ENCODE measurements at places on chromosomes 11 and 22.

DNA sequence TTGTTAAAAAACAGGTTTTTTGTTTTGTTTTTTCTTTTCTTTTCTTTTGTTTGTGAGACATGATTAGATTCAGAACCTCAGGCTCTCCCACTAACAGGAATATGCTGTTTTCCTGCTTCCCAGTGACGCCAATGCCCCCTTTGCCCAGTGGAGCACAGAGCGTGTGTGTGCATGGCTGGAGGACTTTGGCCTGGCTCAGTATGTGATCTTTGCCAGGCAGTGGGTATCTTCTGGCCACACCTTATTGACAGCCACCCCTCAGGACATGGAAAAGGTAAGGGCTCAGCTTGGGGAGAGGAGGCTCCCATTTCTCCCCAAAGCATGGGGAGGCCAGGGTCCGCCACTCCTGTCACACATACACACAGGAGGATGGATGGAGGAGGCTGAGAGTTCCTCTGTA, 25.0 kb downstream of the CYB5R2 start:
- DNase-seq: no peak

DNA sequence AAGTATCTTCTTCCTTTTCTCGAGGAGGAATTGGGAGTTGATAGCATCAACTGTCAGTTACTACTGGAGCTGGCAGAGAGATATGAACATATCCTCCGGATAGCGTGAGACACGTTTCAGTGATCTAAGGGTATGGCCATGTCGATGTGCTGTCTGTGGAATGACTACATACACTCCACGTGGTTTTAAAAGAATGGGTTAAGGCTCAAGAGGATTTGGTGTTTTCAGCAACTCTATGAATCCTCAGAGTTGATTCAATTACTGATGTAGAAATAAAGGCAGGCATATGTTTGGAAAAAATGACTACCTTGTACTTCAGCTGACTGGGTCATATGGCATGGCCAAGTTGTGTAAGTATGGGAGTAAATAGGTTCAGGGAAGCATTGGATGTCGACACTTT, 22.9 kb downstream of the MMP13 start:
- no peak for DNase-seq

- no peak for DNase-seq
Measured at GRCh38 chr22:45966895-45967365, 10.0 kb downstream of the WNT7B start.

- DNase-seq: no peak
Measured at GRCh38 chr11:60780774-60781173, 4.4 kb upstream of the MS4A10 start.

GRCh38 chr22:23085785-23086184, 15.5 kb downstream of the GNAZ start:
- no peak for DNase-seq

- no peak for DNase-seq
Measured at GRCh38 chr11:36750349-36750748, 152.3 kb upstream of the RAG2 start.

- DNase-seq: no peak
Measured at GRCh38 chr11:110293389-110293788, 3.0 kb downstream of the RDX start.

GRCh38 chr22:39900306-39901227, at the start of gene GRAP2:
GRAP2 (plus strand) TSS chr22:39901084; CDS start chr22:39947107, 46,023 bp downstream.
- no peak for DNase-seq

- DNase-seq: no peak
Measured at GRCh38 chr22:23230348-23231068, 50.2 kb downstream of the BCR start.

- no peak for DNase-seq
Measured at GRCh38 chr11:15885854-15886253, 470.5 kb downstream of the SOX6 start.

DNA sequence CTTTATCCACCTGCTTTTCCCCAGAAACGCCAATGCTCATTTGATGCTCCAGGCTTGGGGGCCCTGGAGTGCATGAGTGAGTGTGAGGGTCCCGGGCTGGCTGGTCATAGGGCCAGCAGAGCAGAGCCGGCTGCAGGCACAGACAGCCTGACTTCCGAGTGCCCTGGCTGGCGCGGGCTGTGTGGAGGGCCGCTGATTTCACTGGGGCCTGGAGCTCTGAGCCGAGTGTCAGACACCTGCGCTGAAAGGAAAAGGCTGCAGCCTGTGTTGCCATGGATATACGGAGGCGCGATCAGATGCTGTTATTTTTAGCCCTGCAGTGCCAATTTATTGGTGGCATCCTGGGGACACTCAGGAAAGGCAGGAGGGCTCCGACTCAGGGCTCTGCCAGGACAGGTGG, 87.6 kb downstream of the ST3GAL4 start:
- DNase-seq: no peak

DNA sequence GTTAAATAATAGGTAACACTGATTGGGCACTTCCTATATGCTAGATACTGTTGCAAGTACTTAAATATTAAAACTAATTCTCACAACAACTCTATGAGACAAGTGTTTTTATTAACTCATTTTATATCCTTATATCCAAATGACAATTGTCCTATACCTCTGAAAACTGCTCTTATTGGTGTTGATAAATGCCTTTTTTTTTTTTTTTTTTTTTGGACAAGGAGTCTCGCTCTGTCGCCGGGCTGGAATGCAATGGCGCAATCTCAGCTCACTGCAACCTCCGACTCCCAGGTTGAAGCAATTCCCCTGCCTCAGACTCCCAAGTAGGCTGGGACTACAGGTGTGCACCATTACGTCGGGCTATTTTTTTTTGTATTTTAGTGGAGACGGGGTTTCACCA, 41.6 kb downstream of the MRTFA start:
- DNase-seq: no peak

DNA sequence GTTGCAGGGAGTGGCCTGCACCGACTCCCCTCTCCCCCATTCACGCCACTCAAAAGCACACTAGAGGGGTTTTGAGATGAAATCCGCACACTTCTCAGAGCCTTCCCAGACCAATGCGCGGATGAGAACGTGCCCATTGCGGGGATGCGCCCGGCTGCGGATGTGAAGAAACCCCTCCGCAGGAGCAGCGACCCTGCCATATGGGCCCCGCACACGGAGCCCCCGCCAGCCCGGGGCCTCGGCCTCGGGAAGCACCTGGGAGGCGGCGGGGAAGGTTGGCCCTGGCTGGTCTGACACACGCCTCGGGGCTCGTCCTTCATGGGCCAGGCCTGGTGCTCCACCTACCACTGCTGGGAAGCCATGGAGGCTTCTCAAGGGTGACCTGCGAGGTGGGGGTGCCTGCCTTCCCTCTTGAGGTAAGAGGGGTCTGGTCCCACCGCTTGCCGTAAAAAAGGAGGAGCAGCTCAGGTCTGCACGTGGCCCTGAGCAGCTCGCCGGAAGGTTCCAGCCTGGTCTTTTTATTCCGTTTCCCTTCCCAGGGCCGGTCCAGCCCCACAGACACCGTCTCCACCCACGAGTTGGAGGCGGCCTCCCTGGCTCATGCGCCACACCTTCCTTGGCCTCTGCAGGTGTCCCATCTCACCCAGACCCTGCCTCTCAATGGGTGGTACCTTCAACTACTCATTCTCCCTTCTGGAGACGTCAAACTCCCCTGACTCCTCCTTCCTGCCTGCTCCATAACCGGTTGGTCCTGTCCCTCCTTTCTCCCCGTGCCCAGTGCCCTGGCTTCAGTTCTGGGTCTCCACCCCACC, 39.4 kb downstream of the TRMU start:
- DNase-seq: no peak

GRCh38 chr11:26399336-26399735, 67.4 kb downstream of the ANO3 start:
- no peak for DNase-seq

GRCh38 chr22:41976070-41976901, 7.0 kb downstream of the SEPTIN3 start:
- no peak for DNase-seq

- no peak for DNase-seq
Measured at GRCh38 chr11:122937983-122938382, 43.7 kb downstream of the BSX start.

DNA sequence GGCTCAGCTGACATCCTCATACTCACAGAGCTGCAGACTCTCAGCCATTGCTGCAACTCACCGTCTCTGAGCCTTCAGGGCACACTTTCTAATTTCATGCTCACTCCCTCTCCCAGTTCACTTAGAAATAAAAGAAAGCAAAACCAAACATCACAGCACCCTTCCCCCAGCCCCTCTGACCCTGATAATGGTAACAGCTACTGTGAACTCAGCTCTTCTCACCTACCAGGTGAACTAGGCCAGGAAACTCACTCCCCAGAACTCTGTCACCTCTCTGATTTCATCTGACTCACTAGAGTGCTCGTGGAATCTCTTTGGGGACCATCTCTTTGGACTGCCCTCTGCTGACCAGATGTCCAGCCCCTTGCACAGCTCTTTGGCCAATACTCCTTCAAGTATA, 14.5 kb upstream of the PARVA start:
- DNase-seq: no peak

- DNase-seq: no peak
Measured at GRCh38 chr11:106172386-106172991, 95.0 kb downstream of the AASDHPPT start.

DNA sequence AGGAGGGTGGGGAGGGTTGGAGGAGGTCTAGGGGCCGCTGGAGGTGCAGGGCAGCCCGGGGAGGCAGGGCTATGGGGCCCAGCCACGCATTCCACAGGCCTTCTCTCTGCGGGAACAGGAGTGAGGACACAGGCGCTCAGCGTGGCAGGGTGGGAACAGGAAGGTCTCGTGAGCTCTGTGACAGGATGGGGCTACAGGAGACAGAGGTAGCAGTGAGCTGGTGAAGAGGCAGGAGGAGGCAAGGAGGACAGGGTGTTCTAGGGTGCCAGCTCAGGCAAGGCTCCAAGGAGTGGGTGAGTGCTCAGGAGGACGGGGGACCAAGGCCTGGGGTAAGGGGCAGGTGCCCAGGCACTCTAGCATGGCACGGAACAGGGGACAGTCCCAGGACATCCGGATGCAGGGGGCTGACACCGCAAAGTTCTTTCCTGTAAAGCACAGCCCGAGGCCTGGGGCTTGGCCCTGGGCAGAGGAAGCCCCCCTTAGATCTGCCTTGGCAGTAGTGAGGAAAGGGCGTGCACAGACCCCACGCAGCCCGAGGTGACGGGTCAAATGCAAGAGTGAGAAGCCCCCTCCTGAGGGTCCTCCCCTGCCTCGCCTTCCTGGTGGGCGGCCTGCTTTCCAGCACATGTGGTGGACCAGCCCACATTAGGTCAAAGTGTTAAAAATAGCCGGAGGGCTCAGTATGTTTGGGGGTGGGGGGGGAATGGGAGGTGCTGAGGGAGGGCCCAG, 4.7 kb upstream of the NEAT1 start:
- peak; percentile 53 for DNase-seq

- no peak for DNase-seq
Measured at GRCh38 chr11:124943254-124943616, 7.4 kb upstream of the HEPACAM start.

DNA sequence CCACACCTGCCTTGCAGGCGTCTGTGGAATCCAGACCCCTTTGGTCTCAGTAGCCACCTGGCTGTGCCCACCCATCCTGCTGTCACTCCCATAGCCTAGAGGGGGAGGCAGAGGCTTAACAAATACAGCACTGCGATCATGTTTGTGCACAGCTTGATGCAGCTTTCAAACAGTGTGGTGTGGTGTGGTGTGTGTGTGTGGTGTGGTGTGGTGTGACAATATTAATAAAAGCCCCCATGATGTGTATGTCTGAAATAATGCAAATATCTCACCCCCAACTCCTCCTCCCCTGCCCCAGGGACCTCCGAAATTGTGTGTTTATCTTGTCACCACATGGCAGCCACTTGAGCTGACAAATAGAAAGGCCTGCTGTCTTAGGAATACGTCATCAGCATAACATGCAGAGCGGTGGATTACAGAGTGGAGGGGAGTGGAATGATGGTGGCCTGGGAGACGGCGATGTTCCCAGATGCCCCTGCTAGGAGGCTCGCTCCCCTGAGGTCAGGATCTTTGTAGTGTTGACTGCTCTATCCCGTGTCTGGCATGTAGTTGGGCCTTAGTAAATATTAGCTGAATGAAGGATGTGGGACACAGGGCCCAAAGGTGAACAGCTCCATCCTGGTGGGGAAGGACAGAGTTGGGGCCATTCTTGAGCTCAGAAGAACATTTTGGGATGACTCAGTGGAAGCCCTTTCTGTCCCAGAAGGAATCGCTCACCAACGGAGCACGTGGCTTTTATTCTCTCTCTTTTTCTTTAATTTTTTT, 2.8 kb downstream of the PDXP start:
- DNase-seq: no peak

DNA sequence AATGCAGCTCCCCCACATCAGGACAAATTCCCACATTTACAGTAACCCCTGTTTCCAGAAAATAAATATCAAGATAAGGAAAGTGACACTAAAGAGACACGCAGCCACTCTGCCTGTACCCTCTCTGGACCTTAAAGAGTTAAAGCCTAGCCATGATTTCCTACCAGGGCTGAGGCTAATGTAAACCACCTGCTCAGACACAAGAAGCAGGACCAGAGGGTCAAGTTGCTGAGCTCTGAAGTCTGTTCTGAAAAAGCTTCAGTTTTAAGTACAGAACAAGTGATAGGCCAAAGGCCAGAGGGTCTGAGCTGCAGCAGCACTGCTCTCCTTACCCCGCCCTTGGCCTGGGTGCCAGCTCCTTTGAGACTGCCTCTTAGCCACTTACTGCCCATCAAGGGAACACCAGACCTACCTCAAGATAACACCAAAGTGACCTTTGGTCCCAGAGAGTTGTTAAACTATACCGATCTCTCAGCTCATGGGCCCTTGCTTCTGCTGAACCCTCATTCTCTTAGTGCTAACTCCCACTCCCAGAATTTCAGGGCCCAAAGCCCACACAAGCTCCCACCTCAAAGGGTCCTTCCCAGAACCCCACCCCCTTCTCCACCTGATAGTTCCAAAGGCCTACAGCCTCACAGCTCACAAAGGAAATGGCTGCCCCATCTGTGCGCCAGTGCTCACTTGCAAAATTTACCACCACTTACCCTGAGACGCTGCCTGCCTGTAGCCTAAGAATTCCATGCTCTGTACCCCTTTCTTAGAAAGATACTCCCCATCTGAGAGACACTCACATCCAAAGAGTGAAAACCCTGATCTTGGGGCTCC, 40.5 kb downstream of the IL18BP start:
- no peak for DNase-seq

- DNase-seq: no peak
Measured at GRCh38 chr11:61507962-61508861, at the start of gene LRRC10B. LRRC10B (plus strand) TSS chr11:61508749; CDS start chr11:61508999, 250 bp downstream.

DNA sequence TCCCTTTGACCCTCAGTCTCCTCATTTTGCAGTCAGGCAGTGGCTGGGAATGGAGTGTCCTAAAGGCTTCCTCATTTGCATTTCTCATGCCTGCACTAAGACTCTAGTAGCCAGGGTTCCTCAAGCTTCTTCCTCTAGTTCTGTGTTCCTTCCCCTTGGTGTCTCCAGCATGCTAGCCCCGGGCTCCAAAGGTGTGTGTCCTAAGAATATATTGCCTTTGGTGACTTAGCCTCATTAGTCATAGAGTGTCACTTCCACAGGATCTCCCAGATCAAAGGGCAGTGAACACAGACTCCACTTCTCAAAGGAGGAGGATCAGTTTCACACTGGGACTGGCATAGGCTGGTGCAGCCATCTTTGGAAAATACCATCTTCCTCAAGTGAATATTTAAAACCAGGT, 21.4 kb upstream of the ACER3 start:
- DNase-seq: no peak

Data from RWPE2 (cell line).